ENCODE measurements at places on chromosomes 12 and 14. TPM values are rescaled to one million over a fixed set of nuclear protein-coding genes. Genes with fewer than 3 reads are reported as not detected.
A peak's percentile ranks its signal among the peaks of the same experiment; 100 is the strongest.

GRCh38 chr12:8603286-8603685, 9.4 kb downstream of the AICDA start:
- no peak for DNase-seq

GRCh38 chr14:67167420-67168109, 21.7 kb upstream of the GARIN2 start:
- DNase-seq: no peak

DNA sequence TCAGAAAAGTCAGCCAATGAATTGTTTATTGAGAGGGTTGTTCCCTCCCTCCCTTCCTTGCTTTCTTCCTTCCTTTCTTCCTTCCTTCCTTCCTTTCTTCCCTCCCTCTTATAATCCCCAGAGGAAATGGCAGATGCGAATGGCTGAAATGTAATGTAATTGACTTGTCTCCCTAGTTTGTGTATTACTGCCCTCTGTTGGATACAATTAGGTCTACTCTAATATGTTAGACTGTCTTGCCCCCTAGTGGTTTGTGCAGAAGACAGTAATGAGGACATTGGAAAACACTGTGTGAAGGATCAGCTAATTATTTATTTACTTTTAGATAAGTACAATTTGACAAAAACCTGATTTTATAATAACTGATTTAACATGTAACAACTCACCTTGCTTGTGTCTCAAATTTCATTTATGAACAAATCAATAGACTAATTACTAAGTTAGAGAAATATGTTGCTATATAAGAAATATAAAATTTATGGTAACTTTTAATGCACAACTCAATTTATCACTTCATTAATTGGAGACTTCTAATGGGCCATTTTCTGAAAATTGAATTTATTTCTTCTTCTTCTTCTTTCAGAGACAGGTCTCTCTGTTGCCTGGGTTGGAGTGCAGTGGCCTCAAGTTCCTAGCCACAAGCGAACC, 229.8 kb upstream of the LRIG3 start:
- no peak for DNase-seq

DNA sequence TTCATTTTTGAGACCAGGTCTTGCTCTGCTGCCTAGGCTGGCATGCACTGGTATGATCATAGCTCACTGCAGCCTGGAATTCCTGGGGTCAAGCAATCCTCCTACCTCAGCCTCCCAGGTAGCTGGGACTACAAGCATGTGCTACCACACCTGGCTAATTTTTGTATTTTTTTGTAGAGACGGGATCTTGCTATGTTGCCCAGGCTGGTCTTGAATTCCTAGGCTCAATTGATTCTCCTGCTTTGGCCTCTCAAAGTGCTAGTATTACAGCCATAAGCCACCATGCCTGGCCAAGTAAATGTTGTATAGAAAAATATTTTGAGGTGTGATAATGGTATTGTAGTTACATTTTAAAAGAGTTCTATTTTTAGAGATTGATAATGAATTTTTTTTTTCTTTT, 12.6 kb downstream of the BIN2 start:
- no peak for DNase-seq

Gene CLEC4C
- not detected for total RNA-seq

Gene IL26
- total RNA-seq: 0.39 TPM

GRCh38 chr12:108190529-108190928, 61.4 kb downstream of the WSCD2 start:
- no peak for DNase-seq

DNA sequence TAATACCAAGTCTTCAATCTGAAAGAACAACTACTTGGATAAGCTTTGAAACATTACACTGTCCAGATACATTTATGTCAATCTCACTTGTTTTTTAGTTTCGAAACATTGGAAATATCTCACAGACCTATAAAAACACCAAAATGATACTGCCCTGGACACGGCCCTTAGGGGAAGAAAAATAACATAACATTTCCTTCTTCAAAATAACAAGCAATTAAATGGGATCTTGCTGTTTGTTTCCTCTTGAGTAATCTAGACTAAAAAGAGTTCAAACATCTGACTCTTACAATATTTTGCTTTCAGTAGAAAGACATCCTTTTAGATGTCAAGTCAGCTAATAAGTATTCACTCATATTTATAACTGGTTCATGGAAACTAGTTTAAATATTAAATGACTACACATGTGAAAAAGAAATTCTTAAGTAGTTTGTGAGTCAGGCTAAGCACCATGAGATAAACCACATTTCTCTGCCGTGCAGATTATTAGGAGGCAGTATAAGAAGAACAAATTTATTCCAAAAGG, 87.5 kb downstream of the EPS8 start:
- DNase-seq: no peak

DNA sequence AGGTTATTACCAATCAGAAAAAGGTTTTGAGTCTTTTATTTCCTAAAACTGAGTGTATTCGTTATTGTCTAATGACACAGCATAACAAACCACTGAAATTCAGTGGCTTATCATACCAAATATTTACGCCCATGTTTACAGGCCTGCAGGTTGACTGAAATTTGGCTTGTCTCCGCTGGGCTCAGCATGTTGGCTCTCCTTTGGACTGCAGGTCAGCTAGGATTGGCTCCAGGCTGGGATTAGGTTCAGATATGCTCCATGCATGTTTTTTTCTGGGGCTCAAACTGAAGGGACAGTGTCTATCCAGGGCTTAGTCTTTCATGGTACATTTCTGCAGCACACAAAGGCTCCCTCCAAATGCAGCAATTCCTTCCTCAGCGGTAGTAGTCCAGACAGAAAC, 569.9 kb downstream of the DIO2 start:
- DNase-seq: no peak

Gene LTBR
- not detected for total RNA-seq

DNA sequence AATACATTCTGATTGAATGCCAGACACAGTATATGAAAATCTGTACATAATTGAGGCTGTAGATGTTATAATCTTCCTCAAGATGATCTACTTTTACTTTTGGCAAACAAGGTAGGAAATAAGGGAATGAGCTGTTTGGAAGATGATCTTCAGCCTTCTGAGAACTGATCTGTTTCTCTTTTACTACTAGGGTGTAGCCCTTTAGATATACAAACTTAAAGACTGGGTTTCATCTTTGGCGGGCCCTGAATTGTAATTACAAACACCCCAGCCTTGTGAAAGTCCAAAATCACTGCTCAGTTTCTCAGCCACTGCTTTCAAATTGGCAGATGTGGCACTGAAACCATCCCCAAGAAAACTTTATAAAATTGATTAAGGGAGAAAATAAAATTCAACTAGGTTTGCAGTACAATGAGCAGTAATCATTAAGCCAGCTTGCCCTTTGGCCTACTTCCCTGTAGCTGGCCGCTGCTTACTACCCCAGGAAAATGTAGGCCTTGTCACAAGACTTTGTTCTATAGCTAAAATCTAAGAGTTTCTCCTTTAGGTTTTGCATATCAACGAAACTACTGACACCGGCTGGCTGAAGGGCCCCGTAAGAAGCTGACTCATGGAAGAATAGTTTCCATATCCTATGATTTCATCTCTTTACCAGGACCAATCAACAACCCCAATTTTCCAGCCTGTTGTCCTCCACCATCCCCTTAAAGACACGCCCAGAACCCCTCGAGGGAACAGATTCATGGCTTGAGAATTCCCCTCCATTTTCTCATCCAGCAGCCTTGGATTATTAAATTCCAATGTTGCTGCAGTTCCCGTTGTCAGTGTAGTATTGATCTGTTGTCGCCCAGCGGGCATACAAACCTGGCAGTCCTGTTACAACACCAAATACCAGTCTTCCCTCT, 210.8 kb downstream of the PCNX1 start:
- no peak for DNase-seq

- DNase-seq: no peak
Observed at GRCh38 chr12:4700621-4701026, 19.6 kb upstream of the GALNT8 start.

- DNase-seq: no peak
Observed at GRCh38 chr12:118603610-118604361, 227.4 kb downstream of the SUDS3 start.

- DNase-seq: no peak
Observed at GRCh38 chr12:9091891-9092598, 23.7 kb downstream of the A2M start.

DNA sequence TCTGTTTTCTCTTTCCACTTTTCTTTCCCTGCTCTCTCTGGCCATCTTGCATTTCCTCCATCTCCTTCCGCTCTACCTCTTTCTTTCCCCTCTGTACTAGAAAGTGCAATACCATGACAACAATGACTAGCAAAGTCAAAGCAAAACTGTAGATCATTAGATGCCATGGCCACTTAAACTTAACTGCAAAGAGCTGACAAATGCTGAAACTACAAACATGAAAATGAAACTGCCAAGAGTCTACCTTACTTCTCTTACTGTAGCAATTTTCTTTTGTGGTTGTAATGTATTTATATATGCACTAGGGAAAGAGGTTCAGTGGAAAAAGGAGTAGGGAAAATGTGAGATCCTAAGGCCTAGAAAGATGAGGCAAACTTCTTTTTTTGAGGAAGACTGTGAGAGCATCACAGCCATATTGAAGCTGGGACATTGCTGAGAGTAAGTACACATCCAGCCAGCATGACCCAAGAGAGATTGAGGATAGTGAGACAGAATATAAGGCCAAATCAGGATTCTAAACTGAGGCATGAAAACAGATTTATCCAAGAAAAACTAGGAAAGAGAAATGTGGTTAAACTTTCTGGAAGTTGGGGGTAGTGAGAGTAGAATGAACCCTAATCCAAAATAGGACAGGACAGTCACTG, 276.6 kb upstream of the NAV3 start:
- DNase-seq: no peak

DNA sequence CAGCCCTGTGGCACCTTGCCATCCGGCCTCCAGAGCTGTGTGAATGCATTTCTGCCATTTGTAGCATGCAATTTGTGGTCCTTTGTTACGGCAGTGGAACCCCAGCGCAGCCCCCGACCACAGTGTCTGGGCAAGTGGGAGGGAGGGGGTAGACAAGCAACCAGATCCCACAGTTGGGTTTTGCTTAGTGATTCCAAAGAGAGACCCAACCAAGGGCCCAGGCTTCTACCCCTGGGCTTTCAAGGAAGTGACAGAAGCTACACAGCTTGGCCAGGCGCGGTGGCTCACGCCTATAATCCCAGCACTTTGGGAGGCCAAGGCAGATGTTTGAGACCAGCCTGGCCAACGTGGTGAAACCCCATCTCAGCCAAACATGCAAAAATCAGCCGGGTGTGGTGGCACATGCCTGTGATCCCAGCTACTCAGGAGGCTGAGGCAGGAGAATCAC, 17.8 kb downstream of the ZBTB42 start:
- DNase-seq: no peak

GRCh38 chr14:105582639-105583038, 56.3 kb downstream of the TMEM121 start:
- DNase-seq: no peak

DNA sequence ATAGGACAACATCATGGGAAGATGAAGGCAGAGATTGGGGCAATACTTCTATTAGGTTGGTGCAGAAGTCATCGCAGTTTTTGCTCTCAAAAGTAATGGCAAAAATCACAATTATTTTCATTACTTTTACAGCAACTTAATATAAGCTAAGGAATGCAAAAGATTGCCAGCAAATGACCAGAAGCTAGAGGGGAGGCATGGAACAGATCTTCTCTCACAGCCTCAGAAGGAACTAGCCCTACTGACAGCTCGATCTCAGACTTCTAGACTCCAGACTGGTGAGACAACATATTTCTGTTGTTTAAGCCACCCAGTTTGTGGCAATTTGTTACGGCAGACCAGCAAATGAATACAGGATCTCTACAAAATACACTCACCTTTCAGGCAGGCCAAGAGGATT, 348.5 kb upstream of the TBX3 start:
- no peak for DNase-seq

Gene TCP11L2
- total RNA-seq: 157 TPM

GRCh38 chr12:67025543-67026114, 243.5 kb upstream of the CAND1 start:
- DNase-seq: peak; percentile 33

GRCh38 chr14:105023144-105023543, 2.3 kb upstream of the CDCA4 start:
- DNase-seq: no peak

- DNase-seq: no peak
Observed at GRCh38 chr12:53255996-53256395, 12.1 kb upstream of the ESPL1 start.

DNA sequence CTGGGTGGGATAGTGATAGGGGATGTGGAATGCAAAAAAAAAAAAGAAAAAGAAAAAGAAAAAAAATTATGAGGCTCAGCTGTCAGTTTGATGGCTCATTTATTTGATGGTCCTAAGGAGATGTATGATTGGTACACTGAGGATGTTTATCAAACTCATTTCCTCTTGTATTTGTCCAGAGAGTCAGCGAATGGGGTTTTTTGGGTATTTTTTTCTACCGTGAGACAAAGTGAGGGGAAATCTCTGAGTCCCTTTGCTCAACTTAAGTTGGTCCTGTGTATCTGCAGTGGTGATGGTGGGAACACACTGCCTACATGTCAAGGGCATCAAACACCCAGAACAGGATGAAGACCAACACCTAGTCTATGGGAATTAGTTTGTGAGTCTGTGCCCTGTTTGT, 176.9 kb upstream of the HIF1A start:
- DNase-seq: no peak

Gene LRRC10
- total RNA-seq: not detected

Gene PTPRR
- total RNA-seq: not detected

Gene KRT75
- total RNA-seq: not detected

DNA sequence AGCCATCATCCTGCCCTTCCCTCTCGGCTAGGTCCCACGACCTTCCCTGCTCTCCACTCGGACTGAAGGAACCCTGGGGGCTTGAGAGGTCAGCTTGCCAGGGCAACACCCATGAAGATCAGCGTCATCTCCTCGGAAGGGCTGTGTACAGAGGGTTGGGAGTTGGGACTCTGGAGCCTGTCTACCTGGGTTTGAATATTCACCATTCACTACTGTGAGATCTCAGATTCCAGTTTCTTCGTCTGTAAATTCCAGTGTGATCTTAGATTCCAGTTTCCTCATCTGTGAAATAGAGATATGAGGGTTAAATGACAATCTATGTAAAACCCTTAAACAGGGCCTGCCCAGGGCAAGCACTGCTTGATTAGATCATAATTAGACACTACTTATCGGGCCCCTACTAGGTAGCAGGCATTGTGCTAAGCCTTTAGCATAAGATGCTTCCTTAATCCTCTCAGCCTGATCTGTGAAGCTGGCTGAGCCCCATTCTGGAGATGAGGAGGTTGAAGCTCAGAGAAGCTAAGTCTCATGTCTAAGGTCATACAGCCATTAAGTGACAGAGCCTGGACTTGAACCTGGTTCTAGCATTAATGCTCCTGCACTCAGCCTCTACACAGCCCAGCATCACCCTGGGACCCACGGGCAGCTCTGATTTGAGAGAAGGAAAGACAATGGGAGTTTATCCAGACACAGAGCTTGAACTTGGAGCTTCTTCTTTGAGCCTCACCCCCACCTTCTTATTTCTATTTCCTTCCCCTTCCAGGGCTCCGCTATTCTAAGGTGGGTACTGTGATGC, 612 bp upstream of the ZDHHC22 start:
- DNase-seq: no peak

DNA sequence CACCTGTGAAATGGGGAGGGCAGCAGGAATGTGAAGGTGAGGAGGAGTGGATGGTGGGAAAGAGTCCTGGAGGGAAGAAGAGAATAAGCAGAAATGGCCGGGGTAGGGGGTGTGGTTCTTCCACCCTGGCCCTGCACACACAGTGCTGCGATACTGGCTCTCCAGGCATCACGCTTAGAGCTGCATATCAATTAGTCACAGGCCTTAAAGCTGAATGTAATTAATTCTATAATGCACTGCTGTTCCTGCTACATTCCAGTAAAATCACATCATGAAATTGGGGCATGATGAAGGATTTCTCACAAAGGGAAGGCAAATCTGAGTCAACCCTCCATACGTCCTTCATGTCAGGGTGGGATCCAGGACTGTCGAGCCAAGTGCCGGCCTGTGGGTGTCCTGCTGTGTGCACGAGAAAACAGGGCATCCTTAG, 566.1 kb downstream of the BCL11B start:
- no peak for DNase-seq
